ENCODE measurements at places on chromosomes 2 and 18.

- peak; percentile 65 for DNase-seq
Measured at GRCh38 chr2:102050854-102051391, 59.2 kb downstream of the IL1R2 start.

GRCh38 chr2:233213011-233213410 lies 38.5 kb upstream of the ATG16L1 start:
- no peak for DNase-seq

DNA sequence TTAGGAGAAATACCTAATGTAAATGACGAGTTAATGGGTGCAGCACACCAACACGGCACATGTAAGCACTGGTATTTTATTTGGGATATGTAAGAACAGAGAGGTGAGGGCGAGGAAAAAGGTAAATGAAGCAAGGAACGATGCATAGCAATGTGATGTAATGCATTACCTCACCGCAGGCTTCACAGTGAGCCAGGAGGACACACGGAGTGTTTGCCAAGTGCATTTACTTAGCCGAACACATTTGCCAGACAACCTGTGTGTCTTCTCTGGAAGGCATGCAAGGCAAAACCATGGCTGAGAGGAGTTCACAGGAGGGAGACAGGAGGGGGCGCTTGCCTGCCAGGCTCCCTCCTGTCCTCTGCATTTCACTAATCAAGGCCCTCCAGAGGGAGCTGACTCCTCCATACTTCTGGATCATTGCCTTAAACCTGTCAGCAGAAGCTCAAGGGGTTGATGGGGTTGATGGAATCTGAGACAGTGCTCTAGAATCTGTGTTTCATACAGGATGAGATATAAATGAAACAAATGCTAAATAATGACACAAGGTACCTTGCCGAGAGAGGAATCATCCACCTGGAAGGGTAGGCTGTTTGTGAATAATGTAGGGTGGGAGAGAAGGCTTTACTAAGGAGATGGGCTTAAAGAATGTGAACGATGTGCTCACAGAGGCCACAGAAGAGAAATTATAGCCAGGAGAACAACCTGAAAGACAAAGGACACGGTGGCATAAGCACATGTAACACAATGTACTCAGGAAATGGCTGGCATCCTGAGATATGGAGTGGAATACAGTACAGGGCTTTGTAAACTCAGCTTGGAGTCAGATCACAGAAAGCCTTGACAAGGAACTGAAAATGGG lies 9.1 kb upstream of the TPRKB start:
- no peak for DNase-seq

GRCh38 chr18:31061945-31062344 lies 19.4 kb upstream of the DSC3 start:
- DNase-seq, result no peak

- no peak for DNase-seq
Measured at GRCh38 chr2:24147364-24147763, 24.1 kb downstream of the FAM228B start.

DNA sequence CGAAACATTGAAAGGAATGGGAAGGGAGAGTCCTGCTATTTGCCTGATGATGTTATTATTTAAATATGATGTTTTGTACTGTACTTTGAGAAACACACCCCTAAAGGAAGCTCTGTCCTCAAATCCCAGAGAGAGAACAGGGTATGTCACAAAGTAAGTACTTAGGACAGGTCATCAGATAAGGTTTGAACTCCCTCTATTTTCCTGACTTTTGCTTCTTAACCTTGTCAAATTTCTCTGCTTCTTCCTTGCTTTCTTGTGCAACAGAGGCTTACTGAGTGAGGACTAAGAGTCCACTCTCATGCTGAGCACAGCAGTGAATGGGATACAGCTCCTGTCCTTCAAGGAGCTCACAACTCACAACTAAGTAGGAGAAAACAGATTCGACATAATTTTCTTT lies 3.7 kb downstream of the DGUOK start:
- no peak for DNase-seq

DNA sequence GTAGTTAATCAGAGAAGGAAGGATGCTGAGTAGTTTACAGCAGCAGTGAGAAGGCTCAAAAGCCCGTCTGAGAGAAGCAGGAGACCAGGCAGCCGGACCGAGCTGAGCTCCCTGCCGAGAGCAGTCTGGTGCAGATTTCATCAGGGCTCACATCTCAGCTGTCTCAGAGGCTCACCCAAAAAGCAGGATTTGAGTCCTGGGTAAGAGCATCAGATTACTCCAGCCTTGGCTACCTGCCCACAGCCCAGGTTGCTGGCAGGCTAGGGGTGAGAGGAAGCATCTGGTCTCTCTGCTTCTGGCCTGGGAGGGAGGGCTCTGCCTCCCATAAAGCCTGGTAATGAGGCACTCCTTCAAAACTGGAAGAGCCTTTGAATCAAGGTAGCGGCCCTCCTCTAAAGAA lies 140.5 kb downstream of the ST6GAL2 start:
- DNase-seq, result no peak

GRCh38 chr2:174686430-174686829 lies 77.8 kb downstream of the CHRNA1 start:
- no peak for DNase-seq

- peak; percentile 61 for DNase-seq
Measured at GRCh38 chr2:18369760-18370159, 190.7 kb downstream of the RDH14 start.

GRCh38 chr2:179694963-179695362 lies 166.4 kb downstream of the ZNF385B start:
- no peak for DNase-seq
